ENCODE measurements at places on chromosomes 1 and 21.

DNA sequence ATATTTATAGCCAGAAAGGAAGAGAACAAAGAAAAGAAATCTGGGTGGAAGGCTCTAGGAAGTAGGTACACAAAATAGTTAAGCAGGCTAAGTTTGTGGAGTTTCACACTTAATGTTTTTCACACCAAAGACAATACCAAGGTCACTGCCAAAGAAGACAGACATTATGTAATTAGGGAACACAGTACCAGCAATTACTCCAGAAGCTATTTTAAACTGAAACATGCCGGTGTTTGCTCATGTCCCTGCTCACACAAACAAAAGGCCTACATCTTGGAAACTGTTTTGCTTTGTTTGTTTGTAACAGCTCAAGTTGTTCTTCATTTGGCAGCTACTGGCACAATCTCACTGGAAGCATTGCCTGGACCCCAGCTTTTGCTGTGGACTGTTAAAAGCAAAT, 88.5 kb upstream of the DAB1 start:
- H3K4me1 ChIP-seq = no peaks in the 10 kb centered on the region
- H3K4me3 ChIP-seq = no peak overlapping the region
- no peak for DNase-seq
- no peaks in the 10 kb centered on the region for H3K36me3 ChIP-seq
- peaks cover 4% of the 10 kb centered on the region for H3K27me3 ChIP-seq
- H3K27ac ChIP-seq = no peak overlapping the region

DNA sequence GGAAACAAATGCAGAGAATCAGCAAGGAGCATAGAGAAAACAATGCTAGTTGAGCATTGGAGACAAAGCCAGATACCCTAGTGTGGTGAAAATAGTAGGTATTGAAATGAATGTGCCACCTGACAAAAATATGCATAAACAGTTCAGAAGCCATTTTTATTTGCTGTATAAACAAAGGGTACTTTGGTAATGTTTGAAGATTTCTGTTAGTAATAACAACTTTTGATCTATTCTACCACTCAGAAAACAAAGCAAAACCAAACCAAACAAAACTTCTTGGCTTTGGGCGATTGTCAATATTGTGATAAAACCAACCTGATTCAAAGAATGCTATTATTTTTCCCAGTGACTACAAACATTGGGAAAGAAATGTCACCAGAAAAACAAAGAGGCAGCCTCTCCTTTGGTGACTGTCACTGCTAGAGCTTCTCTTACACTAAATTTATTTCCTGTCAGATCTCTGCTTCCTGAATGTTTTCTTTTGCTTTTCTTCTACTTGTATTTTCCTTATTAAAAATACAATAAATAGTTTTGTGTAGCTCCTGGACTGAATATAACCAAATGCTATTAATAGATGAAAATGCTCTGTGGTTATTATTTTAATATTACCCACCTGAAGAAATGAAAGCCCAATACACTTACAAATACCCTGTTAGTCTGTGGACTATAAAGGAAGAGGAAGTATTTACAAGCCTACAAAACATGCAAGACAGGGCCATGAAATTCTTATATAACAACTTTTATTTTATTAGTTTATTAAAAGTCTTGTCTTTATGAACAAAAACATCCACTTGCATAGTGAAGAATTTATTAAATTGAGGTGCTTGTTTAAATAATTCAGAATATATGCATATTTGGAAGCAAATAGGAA, 5.7 kb downstream of the ATP6V1G3 start:
- peak overlapping the region; percentile 84 for H3K27ac ChIP-seq
- H3K36me3 ChIP-seq = peaks cover 11% of the 10 kb centered on the region
- no peaks in the 10 kb centered on the region for H3K27me3 ChIP-seq
- H3K4me3 ChIP-seq = peak overlapping the region; percentile 63

GRCh38 chr1:240188139-240188538, 96.5 kb downstream of the FMN2 start:
- H3K4me1 ChIP-seq = no peaks in the 10 kb centered on the region
- no peaks in the 10 kb centered on the region for H3K36me3 ChIP-seq
- H3K4me3 ChIP-seq = no peak overlapping the region
- peaks cover 13% of the 10 kb centered on the region for H3K27me3 ChIP-seq
- no peak for DNase-seq

- no peak overlapping the region for H3K27ac ChIP-seq
- peaks cover 3% of the 10 kb centered on the region for H3K4me1 ChIP-seq
- no peaks in the 10 kb centered on the region for H3K36me3 ChIP-seq
- no peak overlapping the region for H3K4me3 ChIP-seq
- peaks cover 13% of the 10 kb centered on the region for H3K27me3 ChIP-seq
- DNase-seq = no peak
Observed at GRCh38 chr1:117698398-117699160, 92.7 kb downstream of the TENT5C start.

DNA sequence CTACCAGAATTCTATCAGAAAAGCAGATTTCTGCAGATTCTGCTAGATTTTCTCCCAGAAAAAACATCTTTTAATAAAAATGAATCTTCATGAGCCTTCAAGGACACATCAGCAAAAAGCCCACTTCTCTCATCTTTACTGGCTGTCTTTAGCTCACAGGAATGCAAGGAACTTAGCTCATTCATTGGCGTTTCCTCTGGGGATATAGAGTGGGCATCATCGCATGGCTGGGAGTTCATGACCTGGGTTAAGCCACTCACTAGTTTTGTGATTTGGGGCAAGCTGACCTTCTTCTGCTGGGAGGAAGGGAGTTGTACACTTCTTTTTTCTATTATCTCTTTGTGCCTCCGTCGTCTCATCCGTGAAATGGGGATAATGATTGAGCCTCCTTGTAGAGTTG, 149.7 kb downstream of the KAZN start:
- H3K27me3 ChIP-seq = peaks cover 1% of the 10 kb centered on the region
- H3K36me3 ChIP-seq = no peaks in the 10 kb centered on the region
- no peak for DNase-seq
- H3K4me3 ChIP-seq = no peak overlapping the region
- H3K27ac ChIP-seq = no peak overlapping the region

DNA sequence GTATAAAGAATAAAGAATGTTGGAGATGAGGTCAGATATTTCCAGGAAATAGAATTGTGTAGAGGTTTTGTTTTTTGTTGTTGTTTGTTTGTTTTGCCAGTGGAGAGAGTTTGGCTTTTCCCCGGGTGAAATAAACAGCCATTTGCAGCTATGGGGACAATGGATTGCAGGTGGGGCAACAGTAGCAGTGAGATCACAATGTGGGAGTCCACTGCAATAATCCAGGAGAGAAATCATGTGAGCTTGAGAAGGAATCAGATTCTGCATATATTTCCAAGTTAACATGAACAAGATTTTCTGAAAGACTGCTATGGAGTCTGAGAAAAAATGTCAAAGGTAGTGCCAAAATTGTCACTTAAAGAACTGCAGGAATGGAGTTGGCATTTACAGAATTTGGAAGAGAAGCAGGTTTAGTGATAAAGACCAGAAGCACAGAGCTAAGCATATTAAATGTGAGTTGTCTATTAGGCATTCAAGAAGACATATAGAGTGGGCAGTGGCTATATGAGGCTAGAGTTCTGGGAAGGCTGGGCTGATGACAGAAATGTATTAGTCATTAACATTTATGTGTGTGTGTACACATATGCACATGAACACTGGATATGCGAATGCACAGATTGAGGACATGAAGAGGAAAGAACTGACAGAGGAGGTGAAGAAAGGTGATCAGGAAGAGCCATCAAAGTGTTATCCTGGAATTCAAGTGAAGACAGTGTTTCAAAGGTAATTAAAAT, 729.6 kb upstream of the PTBP2 start:
- no peak overlapping the region for H3K4me3 ChIP-seq
- H3K27ac ChIP-seq = no peak overlapping the region
- no peak for DNase-seq
- no peaks in the 10 kb centered on the region for H3K36me3 ChIP-seq
- H3K4me1 ChIP-seq = no peaks in the 10 kb centered on the region
- H3K27me3 ChIP-seq = no peaks in the 10 kb centered on the region

Data from activated CD8-positive, alpha-beta T cell treated with anti-CD3 and anti-CD28 coated beads for 36 hours (primary cell).